ENCODE measurements at places on chromosomes 2 and 18.

DNA sequence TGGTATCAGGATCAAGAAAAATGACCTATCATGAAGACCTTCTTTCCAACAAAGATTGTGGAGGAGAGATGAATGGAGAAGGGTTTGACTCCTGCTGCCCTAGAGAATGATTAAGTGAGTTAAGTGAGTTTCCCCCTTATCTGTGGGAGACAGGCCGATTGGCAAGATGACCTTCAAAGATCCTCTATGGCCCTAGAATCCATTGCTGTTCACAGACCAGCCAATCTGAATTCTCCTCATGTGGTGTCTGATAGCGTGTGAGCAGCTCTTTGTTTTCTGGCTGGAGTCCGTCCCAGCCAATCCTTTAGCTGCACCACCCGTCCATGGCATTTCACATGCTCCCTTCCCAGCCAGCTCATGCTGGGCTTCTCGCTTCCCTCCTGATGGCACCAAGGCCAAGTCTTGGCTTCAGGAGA is 79.4 kb downstream of the MARCHF4 start:
- no peaks in the 10 kb centered on the region for H3K4me1 ChIP-seq
- no peak overlapping the region for H3K27ac ChIP-seq
- H3K27me3 ChIP-seq: no peaks in the 10 kb centered on the region
- H3K36me3 ChIP-seq: no peaks in the 10 kb centered on the region

DNA sequence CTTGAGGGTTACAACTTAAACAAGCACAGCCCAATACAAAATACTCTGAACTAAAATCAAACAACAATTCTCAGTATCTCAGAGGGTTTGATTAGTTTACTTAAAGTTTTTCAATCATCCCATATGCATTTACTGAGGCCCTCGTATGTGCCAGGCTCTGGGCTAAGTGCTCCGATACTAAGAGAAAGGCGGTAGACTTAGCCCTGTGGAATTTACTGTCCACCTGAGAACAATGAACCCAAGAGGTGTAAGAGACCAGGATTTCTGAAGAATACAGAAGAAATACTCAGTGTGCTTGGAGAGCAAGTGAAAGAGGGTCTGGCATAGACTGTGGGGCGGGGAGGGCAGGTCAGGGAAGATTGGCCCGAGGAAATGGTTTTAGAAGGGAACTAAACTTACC is 25.1 kb upstream of the SCYGR1 start:
- H3K4me1 ChIP-seq: peaks cover 4% of the 10 kb centered on the region
- no peak overlapping the region for H3K27ac ChIP-seq
- H3K27me3 ChIP-seq: no peaks in the 10 kb centered on the region
- no peaks in the 10 kb centered on the region for H3K36me3 ChIP-seq

- H3K27ac ChIP-seq: no peak overlapping the region
- no peaks in the 10 kb centered on the region for H3K27me3 ChIP-seq
- no peak for DNase-seq
- no peaks in the 10 kb centered on the region for H3K4me1 ChIP-seq
- H3K36me3 ChIP-seq: no peaks in the 10 kb centered on the region
- H3K4me3 ChIP-seq: no peak overlapping the region
Observed at GRCh38 chr2:29841386-29842004, 79.9 kb downstream of the ALK start.

DNA sequence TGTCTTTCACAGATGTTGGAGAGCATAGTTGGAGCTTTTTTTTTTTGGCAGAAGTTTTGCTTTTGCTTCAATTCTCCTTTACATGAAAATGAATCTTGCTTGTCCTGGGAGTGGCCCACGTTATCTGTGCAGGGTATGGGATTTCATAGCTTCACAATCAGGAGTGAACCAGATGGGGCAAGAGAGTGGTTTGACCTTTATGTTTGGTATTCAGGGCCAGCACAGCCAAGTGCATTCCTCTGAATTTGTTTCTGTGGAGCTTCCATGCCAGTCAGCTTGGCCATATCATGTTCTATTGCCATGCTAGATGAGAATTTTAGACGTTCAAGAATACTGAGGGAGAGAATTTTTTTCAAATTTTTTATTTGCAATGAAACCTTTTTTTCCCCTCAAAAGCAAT is 116.6 kb downstream of the PRPF40A start:
- H3K4me1 ChIP-seq: no peaks in the 10 kb centered on the region
- peak; percentile 37 for DNase-seq
- H3K27me3 ChIP-seq: no peaks in the 10 kb centered on the region
- no peak overlapping the region for H3K27ac ChIP-seq

DNA sequence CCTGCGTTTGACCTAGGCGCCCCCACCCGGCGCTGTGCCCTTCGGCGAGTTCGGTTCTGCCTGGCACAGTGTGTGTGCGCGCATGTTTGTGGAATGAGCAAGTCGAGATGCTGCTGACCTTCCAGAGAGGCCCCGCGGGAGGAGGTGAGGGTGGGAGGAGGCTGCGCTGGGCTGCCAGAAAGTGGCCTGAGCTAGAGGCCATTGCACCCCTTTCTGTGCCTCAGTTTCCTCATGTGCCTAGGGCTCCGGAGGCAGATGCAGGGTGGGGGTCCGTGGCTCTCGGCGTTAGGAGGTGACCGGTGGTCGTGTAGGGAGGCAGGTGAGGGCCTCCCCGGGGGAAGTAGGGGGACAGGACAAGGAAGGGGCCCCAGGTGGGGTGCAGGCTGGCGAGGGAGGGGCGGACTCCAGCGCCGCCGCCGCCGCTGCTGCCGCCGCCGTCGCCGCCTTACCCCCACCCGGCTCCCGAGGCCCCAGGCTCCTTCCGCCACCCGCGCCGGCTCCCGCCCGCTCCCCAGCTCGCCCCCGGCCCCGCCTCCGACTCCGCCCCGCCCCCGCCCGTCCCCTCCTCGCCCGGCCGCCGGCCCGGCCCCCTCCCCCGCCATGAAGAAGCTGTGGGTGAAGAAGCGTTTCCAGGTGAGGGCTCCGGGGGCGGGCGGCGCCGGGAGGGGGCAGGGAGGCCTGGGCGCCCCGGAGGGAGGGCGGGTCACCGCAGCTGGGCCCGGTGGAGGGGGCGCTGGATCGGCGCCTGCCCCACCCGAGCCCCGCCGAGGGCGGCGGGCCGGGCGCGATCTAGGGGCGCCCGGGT is 7.0 kb downstream of the SPEG start:
- no peaks in the 10 kb centered on the region for H3K36me3 ChIP-seq
- H3K27ac ChIP-seq: peak overlapping the region; percentile 87
- no peak for DNase-seq
- H3K27me3 ChIP-seq: no peaks in the 10 kb centered on the region
- peak overlapping the region; percentile 72 for H3K4me3 ChIP-seq

- H3K4me3 ChIP-seq: no peak overlapping the region
- no peaks in the 10 kb centered on the region for H3K4me1 ChIP-seq
- no peak for DNase-seq
- no peaks in the 10 kb centered on the region for H3K27me3 ChIP-seq
- no peak overlapping the region for H3K27ac ChIP-seq
- H3K36me3 ChIP-seq: no peaks in the 10 kb centered on the region
Observed at GRCh38 chr2:157067562-157067961, 189.9 kb upstream of the GALNT5 start.

GRCh38 chr2:219497495-219498279 is 1.0 kb upstream of the GMPPA start:
- DNase-seq: peak; percentile 92
- peaks cover 35% of the 10 kb centered on the region for H3K4me1 ChIP-seq
- H3K27ac ChIP-seq: peak overlapping the region; percentile 95
- peak overlapping the region; percentile 71 for H3K4me3 ChIP-seq
- no peaks in the 10 kb centered on the region for H3K27me3 ChIP-seq

DNA sequence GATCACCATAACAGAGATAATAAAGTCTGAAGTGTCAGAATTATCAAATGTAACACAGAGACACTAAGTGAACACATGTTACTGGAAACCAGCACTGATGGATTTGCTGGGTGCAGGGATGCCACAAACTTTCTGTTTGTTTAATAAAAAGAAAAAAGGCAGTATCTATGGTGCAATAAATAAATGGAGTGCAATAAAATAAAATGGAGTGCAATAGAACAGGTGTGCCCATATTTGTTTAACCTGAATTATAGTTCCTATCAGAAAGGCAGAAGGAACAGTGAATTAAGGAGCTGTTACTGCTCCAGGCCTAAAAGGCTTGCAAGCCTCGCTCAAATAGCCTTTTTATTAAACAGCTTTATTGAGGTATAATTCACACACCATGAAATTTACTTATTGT is 81.0 kb upstream of the KIDINS220 start:
- no peaks in the 10 kb centered on the region for H3K27me3 ChIP-seq
- H3K4me3 ChIP-seq: no peak overlapping the region
- no peaks in the 10 kb centered on the region for H3K36me3 ChIP-seq
- no peak overlapping the region for H3K27ac ChIP-seq
- no peak for DNase-seq

GRCh38 chr2:106561356-106561755 is 74.2 kb downstream of the CD8B2 start:
- peaks cover 45% of the 10 kb centered on the region for H3K4me1 ChIP-seq
- peak overlapping the region; percentile 33 for H3K27ac ChIP-seq
- H3K4me3 ChIP-seq: no peak overlapping the region
- H3K36me3 ChIP-seq: no peaks in the 10 kb centered on the region
- DNase-seq: no peak
- H3K27me3 ChIP-seq: no peaks in the 10 kb centered on the region

GRCh38 chr18:10563886-10564285 is 38.1 kb downstream of the NAPG start:
- H3K4me3 ChIP-seq: no peak overlapping the region
- no peaks in the 10 kb centered on the region for H3K27me3 ChIP-seq
- peaks cover 10% of the 10 kb centered on the region for H3K4me1 ChIP-seq
- DNase-seq: no peak

DNA sequence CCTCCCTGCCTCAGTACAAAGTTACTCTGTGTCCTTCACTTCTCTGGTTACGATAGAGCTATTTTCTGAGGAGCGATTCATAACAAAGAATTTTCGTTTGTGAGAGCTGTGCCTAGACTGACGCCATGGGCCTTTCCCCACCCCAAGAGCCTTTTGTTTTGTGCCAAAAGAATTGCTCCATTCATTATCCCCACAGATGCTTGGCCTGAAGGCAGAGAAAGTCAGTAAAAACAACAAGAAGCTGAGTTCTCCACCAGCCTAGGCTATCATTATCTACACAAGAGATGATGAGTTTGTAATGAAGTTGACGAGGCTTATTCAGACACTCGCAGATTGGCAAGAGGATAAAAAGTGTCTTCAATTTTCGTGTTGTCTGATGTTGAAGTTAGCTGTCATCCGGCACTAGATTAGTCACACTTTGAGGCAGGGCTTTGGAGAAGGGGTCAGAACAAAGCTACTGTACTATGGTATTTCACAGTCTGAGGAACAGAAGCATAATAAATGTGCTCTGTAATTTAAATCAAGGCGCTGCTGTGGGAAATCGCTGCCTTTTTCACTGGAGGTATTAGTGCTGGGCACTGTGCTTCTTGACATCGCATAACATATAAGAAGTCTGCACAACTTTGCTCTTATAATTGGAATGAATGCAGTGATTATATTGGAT is 278.4 kb upstream of the FIGN start:
- no peak overlapping the region for H3K27ac ChIP-seq
- no peak overlapping the region for H3K4me3 ChIP-seq
- H3K27me3 ChIP-seq: no peaks in the 10 kb centered on the region
- no peaks in the 10 kb centered on the region for H3K4me1 ChIP-seq

- no peak overlapping the region for H3K4me3 ChIP-seq
- H3K27ac ChIP-seq: no peak overlapping the region
- no peak for DNase-seq
- no peaks in the 10 kb centered on the region for H3K4me1 ChIP-seq
- no peaks in the 10 kb centered on the region for H3K36me3 ChIP-seq
Observed at GRCh38 chr2:120520929-120521912, 175.3 kb downstream of the INHBB start.

- peak; percentile 34 for DNase-seq
- no peak overlapping the region for H3K4me3 ChIP-seq
- H3K27me3 ChIP-seq: no peaks in the 10 kb centered on the region
Observed at GRCh38 chr2:861655-862354, 88.8 kb upstream of the SNTG2 start.

Data from vagina (tissue), 2 donors.